ENCODE measurements at places on chromosomes 12 and 14. TPM values are rescaled to one million over a fixed set of nuclear protein-coding genes. Genes with fewer than 3 reads are reported as not detected.

- no peak for ATAC-seq
Measured at GRCh38 chr12:12877781-12878455, 13.4 kb upstream of the GPRC5A start.

LRTM2 gene
- not detected for total RNA-seq

DNA sequence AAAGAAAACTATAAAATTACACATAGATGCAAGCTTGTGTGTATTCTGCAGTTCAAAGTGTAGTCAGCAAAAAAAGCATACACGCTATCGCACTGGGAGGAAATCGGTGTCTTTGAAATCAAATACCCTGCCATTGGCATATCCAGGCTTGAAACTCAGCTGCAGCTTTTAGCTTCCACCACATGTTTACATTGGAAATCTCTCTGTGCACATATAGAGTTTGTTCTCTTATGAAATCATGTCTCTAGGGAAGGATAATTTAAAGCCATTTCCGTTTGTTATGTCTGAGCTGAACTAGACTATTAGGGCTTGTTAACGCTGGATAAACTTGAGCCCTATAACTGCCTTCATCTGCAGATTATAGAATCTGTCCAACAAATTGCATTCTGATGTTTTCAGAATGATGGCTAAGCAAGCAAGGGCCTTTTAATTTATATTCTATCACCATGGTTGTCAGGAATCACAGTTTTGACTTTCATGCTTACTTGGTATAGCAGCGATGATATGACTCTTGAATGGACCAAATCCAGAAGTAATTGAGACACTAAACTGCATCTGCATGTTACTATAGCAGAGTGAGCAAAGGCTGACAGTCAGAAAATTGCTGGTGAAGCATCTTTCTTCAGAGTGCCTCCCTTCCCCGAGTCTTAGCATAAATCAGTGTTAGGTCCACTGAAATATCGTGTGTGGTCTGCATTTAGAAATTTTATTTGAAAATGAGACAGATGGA, 442.8 kb downstream of the ZFP36L1 start:
- ATAC-seq = no peak

- ATAC-seq = no peak
Measured at GRCh38 chr12:64269161-64269560, 47.1 kb upstream of the KICS2 start.

- no peak for ATAC-seq
Measured at GRCh38 chr14:64235652-64236640, 58.2 kb downstream of the ESR2 start.

- ATAC-seq = no peak
Measured at GRCh38 chr12:130375296-130376287, 37.9 kb downstream of the PIWIL1 start.

FGF23 gene
- not detected for total RNA-seq

A2M gene
- total RNA-seq = 618 TPM

GRCh38 chr12:29711381-29711780, 72.4 kb downstream of the TMTC1 start:
- ATAC-seq = no peak

DUSP6 gene
- 52.8 TPM for total RNA-seq

- no peak for ATAC-seq
Measured at GRCh38 chr12:128690641-128691040, 133.1 kb downstream of the SLC15A4 start.

DNA sequence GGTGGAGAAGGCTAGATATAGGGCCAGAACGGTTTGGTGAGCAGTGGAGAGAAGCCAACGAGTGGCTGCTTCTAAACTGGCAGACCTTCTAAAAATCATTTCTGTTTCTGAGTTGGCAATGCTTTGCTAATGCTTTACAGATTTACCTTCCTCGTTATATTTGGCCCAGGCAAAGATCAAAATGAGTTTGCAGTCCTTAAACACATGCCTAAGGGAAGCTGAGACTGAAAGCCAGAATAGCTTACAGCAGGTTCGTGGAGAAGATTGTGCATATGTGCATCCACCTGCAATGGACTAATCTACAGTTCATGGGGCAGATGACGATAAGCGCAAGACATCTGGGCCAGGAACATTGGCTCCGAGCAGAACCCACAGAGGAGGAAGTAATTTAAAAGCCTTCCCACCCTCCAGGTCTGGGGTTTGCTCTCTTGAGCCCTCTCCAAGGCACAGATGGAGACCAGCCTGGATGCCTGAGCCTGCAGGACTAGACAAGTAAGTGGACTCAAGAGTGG, 99.4 kb downstream of the NINJ2 start:
- ATAC-seq = no peak

BMP4 gene
- 19.1 TPM for total RNA-seq

DNA sequence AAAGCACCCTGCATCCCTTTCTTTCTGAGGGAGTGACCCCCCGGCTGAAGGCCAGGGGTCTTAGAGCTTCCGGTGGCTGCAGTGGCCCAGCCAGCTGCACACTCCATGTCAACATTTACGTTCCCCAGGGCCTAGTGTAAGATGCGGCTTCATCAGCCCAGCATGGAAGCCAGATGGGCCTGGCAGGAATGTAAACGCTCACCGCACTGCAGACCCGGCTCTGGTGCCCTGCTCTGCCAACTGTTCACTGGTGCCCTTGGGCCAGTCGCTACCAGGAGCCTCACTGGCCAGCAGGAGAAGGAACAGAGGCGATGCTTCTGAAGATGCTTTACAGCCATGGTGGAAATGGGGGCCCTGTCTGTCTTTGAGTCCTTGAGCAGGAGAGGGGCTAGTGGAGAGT, 8.6 kb upstream of the TMEM119 start:
- ATAC-seq = no peak

DNA sequence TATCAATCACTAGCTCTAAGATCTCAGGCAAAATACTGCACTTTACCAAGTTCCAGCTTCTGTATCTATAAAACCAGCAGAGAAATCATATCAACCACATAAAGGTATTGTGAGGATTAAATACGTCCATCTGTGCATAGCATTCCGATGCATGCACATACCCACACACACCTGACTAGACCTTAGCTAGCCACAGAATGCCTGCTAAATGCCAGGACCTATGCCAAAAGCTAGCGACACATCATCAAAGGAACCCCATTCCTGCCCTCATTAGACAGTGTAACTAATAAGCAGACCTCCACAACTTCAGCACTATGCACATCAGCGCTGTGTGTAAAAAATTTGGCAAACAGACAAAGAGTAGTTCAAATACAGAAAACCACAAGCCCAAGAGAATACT, 185.2 kb downstream of the SLC2A13 start:
- ATAC-seq = no peak

DNA sequence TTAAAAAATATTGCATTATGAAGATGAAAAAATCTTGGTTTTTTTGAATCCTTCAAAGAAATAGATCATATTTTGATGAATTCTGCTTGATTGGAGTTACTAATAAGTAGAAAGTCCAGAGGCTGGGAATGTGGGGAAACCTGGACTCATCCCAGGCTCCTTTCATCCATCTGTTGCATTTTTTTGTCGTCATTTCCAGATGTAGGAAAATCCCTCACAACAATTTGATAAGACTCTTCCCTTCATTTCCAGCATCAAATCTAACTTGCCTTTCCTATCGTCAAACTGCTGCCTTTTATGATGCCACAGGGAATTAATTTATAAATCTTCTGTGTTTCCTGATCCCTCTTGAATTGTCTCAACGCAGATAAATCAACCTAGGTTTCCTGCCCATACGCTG, 211.6 kb downstream of the FBXL14 start:
- ATAC-seq = no peak

GRCh38 chr12:38160318-38161122, 156.1 kb upstream of the ALG10B start:
- ATAC-seq = no peak

C12orf54 gene
- total RNA-seq = not detected

- ATAC-seq = no peak
Measured at GRCh38 chr12:113825705-113826104, 140.4 kb downstream of the RBM19 start.

GRCh38 chr14:61927520-61927919, 165.3 kb downstream of the SNAPC1 start:
- no peak for ATAC-seq
